ENCODE measurements at places on chromosomes 4 and X.
A peak's percentile ranks its signal among the peaks of the same experiment; 100 is the strongest.

GRCh38 chr4:100348473-100348872 lies 158.2 kb upstream of the DDIT4L start:
- peak; percentile 88 for DNase-seq

DNA sequence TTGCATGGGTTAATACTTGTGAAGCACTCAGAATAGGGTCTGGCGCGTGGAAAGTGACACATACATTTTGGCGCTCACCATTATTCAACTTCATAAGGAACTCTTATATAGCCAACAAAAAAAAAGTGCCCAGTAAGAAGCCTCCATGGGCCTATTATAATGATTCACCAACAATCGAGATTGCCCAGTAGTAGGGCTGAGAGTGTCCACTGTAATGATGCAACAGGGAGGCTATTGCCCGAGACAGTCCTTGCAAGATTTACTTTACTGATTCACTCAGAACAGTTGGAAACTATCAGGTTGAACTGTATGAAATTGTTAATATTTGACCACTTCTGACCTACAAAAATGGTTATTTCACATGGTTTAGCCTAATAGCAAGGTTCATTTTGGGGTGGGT lies 86.0 kb downstream of the PJA1 start:
- no peak for DNase-seq

DNA sequence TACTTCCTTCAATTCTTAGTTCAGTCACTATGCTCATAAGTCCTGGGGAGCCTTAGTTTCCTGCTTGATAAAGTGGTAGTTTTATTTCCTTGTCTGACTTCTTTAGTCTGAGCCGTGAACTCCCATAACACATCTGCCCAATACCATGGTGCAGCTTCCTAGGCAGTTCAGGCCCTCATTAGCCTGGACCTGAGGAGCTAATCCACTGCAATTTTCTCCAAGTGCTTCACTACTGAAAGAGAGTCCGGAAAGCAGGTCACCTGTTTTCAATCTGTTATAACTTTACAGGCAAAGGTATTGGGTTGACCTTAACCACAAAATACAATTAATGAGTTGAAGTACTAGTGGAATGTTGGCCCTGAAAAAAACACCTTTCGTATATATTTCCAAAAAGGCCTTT lies 245.4 kb upstream of the BOD1L1 start:
- DNase-seq, result no peak

DNA sequence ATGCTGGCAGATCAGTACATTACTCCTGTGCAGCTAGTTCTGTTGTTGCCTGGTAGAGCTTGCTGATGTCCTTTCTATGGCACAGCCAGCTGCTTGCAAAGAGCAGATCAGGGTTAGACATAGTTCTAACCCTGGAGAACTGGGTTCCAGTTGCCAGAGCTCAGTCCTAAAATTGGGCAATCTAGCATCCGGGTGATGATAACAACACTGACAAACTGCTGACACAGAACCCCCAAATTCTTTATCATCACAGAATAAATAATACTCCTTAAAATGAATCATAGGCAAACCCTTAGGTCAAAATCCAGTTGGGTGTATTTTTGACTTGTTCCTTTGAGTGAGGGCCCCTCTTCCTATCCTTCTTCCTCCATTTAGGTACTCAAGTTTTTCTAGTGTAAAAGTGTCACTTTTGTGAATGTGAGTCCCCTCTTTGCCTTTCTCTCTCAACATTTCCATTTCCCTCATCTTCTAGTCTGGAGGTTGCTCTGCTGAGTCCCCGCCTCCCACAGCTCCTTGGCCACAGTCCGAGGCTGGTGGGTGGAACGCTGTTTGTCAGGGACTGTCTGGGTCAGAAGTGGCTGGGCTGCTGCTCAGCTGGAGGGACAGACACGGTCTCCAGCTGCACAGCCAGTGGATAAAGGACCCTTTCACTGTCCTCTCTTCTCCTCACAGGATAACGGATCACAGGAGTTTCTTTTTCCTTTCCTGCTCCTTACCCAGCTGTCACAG lies 93.6 kb upstream of the RASGEF1B start:
- no peak for DNase-seq

DNA sequence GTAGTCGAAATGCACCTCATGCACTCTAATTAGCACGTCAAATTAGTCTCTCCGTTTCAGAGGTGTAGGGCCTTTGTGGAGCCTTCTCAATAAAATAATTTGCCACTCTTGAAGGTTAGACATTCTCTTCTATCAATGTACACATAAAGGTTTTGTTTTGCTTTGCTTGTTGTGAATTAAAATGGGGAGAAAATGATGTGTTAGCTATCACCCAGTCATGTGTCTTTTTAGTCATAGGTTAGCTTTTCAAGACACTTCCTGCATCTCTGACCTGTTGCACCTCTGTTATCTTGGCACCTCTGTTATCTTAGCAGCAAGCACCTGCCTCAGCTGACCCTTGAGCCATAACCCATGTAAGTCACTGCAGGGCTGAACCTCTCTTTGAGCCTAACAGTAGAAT lies 936 bp downstream of the TMEM144 start:
- DNase-seq, result peak; percentile 20

DNA sequence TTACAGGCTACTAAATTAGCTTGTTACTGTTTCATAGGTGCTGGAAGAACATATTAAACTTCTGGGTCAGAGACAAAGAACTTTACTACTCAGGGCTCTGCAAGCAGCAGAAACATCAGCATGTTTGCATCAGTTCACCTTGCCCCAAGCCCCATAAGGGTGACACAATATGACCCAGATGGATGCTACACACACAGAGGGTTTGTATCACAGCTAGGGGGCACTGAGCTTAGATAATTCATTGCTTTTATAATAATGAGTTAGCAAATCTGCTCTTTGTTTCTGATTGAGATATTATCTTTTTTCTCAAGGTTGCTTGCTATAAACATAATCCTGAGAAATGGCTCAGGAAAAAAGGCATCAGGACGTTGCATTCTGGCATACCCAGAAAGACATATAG lies 4.8 kb upstream of the SYNPO2 start:
- DNase-seq, result no peak

DNA sequence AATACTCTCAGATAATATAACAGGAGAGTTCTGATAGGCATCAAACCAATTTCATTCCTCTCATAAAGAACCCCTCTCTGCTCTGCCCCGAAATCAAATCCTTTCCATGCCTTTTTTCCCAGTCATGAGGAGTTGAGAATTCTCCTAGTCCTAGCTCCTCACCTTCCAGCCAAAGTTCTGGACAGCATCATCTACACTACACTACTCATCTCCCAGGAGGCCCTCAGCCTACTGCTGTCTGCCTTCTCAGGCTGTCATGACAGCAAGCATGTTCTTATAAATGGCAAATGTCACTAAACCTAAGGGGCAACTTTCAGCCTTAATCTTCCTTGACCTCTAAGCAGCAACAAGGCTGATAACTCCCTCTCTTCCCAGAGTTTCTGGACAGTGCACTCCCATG lies 26.6 kb downstream of the MAPK10 start:
- no peak for DNase-seq

DNA sequence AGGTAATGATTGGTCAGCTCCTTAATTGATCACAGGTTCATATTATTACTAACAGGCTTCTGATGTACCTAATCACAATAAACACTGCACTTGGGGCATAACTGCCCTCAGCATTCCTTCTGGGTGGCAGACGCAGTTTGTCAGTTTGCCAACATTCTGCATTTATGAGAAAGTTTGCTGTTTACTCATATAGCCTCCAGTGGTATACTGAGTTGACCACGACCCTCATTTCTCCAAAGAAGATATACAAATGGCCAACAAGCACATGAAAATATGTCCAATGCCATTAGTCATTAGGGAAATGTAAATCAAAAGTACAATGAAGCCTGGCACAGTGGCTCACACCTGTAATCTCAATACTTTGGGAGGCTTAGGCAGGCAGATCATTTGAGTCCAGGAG lies 26.3 kb downstream of the EFHC2 start:
- no peak for DNase-seq

GRCh38 chrX:135114392-135114791 lies 5.9 kb downstream of the ETDB start:
- DNase-seq, result no peak

DNA sequence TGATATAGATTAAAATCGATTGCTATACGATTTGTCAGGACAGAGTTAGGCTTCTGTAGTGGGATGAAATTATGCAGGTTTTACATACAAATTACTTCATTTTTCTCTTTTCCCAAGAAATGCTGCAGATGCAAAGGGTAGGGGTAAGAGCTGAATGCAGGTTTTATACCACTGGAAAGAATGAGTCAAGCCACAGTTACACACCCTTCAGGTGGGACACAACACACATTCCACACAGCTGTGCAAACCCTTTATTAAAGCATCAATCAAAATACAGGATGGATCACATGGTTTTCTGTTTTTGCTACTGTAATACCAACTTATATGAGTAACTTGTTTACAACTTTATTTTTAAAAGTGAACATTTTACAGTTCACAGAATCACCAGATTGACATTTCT lies 39.8 kb downstream of the MFAP3L start:
- peak; percentile 15 for DNase-seq

- no peak for DNase-seq
Measured at GRCh38 chr4:14835288-14835687, 167.0 kb upstream of the CPEB2 start.

DNA sequence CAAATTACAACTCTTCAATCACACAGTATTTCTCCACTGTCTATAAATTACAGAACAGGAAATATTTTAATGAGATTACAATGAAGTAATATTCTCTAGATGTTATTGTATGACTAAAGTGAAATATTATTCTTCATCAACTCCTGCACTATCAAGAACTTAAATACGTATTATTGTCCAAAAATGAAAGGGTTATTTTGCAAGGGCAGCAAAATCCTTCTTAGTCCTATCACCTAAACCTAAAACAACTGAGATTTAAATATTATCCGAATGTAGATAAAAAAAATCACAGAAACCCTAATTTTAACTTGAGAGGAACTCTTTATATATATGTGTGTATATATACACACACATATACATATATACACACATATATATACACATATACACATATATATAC lies 4.9 kb downstream of the UBA6 start:
- no peak for DNase-seq

DNA sequence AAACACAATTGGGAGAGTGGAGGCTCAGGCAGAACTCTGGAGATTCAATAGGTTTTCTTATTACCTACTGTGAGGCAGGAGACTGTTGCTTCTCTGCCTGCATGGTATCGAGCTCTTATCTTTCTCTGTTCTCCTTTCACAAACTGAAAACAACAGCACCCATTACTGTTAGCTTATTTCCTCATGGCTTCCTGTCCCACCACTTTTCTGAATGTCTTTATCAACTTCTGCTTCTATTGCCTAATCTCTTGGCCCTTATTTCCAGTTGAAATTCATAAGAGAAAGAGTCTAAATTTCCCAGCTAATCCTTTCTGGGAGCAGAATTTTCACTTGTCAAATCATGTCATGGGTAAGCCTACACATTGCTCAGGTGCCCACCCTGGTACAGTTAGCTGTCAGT lies 46.8 kb upstream of the NDST3 start:
- no peak for DNase-seq

DNA sequence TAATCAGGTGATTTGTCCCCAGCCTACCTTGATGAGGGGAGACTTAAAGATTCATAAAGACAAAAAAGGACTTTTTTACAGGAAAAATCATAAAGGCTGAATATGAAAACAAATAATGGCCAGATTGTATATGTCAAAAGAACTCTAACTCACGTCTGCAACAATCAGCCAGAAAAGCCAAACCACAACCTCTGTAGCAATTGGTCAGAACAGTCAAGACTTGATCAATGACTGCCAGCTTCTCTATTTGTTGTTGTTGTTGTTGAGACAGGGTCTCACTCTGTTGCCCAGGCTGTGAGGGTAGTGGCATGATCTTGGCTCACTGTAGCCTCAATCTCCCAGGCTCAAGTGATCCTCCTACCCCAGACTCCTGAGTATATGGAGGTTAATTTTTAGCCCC lies 35.9 kb upstream of the PPA2 start:
- no peak for DNase-seq

- DNase-seq, result no peak
Measured at GRCh38 chr4:73508651-73509050, 27.1 kb downstream of the AFM start.

DNA sequence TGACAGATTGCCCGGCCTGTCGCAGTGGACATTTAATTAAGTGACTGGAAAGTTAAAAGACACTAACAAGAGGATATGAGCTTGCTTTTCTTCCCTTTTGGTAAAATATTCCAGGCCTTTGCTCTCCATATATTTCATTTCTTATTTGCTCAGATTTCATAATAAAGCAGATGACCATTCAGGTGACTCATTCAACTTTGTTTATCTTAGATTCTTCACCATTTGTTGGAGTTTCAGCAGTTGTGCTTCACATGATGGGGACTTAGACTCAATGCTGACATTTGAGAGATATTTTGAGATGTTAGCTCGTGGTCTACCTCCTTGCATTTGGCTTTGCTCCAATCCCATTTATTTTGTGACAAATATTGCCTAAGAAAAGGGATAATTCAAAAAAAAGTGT lies 312.2 kb downstream of the ARHGAP24 start:
- DNase-seq, result peak; percentile 46

DNA sequence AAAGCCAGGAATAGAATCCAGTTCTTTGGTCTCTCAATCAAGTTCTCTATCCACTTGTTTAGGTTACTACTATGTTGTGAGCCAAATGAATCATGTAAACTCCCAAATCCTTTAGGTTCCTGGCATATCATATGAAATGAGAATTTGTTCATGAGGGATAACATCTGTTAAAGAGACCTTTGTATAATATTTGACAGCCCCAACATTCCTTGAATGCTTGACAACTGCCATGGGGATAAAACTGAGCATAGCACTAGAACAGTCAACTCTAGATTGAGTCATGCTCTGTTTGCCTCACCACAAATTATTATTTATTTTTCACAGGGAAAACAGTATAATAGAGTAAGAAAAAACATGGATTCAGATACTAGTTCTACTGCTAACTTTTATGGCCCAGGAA lies 93.3 kb downstream of the NAA11 start:
- no peak for DNase-seq

- DNase-seq, result peak; percentile 0
Measured at GRCh38 chrX:118181030-118181429, 64.4 kb upstream of the KLHL13 start.

GRCh38 chr4:74453037-74453635 lies 8.2 kb downstream of the AREG start:
- no peak for DNase-seq

DNA sequence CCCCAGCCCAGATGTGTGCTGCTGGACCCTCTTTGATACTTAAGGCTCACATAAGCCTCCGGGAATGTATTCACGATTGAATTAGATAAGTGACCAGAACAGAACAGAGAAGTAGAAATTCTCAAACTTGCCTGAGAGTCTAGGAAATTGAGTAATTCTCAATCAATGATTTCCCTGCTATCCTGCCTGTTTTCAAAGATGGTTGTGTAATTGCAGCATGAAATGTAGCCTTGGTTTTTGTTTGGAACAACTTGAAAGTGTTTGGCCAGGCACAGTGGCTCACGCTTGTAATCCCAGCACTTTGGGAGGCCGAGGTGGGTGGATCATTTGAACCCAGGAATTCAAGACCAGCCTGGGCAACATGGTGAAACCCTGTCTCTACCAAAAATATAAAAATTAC lies 41.2 kb downstream of the TNIP2 start:
- DNase-seq, result no peak

GRCh38 chr4:146191766-146192458 lies 16.4 kb downstream of the LSM6 start:
- no peak for DNase-seq

GRCh38 chr4:12924253-12924652 lies 559.9 kb downstream of the RAB28 start:
- no peak for DNase-seq

All from A172 (cell line).